ENCODE measurements at places on chromosomes 6 and 20.
A peak's percentile ranks its signal among the peaks of the same experiment; 100 is the strongest.

DNA sequence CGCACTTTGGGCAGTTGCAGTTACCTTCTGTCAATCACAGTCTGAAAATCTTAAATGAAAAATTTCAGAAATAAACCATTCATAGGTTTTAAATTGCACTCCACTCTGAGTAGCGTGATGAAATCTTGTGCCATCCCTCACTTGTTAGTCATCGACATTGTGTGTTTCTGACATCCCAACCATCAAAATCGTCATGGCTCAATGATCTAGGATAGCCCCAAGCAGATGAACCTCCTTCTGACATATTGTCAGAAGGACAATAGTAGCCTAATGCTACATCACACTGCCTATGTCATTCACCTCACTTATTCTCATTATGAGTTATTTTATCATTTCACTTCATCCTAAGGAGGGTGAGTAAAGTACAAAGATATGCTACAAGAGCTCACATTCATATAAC, 284.8 kb downstream of the PTPRK start:
- no peak for DNase-seq

GRCh38 chr6:81623106-81623759, 129.2 kb downstream of the TENT5A start:
- DNase-seq: no peak

DNA sequence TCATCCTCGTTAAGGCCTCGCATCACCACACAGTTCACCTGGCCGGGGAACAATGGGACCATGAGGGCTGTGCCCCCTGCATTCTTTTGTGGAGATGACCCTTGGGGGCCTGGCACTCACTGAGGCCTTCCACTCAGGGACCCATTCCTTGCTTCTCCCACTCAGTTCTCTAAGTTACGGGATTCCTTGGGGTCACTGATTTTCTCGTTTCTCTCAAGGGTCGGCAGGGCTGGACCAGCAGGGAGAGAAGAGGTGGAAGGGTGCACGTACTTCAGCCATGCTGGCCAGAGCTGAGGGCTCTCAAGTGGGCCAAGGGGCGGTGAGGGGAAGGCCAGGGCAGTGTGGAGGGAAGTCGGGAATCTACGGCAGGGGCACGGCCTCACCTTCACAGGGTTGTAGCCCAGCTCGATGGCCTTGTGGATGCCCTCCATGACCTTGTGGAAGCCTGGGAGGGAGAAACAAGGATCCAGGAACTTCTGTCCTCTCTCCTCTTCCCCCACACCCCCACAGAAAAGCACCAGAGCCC, 20.8 kb downstream of the MOCS1 start:
- DNase-seq: no peak

- DNase-seq: peak; percentile 69
These were observed 42.6 kb upstream of the CDH22 start for GRCh38 chr20:46350986-46351267.

GRCh38 chr6:40163924-40164323, 229.7 kb upstream of the MOCS1 start:
- DNase-seq: no peak

GRCh38 chr20:62133864-62134263, 9.3 kb downstream of the PSMA7 start:
- no peak for DNase-seq

DNA sequence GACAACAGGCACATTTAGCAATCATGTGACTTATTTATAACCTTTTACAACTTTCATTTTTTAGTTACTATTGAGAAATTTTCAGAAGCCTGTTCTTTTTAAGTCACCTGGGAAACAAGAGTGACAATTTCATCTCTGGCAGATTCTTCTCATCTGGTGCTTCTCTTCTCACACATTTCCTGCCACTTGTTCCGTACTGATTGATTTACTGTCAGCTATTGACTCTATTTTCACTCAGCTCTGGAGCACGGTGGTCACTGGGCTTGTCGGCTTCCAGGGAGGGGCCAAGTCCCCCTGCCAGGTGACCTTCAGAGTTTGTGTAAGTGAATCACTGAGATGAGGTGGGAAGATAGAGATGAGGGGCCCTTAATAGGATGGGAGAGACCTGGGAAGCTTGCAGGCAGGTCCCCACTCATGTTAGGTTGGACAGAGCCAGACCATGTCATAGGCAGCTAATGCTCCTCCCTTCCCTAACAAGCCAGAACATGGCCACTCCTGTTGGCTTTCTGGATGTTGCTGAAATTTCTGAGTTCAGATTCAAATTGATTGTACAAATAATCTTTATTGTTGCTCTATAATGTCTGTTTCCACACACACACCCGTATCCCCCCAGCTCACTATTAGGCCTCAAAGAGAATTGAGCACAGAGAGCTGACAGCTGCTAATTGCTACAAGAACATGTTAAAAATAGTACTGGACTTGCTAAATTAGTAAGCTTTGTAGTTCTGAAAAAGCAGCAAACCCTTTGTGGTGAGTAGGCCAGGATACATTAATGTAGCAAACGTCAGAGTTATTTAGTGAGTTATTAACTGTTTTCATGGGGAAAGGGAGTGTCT, 13.3 kb downstream of the DUSP22 start:
- DNase-seq: no peak

DNA sequence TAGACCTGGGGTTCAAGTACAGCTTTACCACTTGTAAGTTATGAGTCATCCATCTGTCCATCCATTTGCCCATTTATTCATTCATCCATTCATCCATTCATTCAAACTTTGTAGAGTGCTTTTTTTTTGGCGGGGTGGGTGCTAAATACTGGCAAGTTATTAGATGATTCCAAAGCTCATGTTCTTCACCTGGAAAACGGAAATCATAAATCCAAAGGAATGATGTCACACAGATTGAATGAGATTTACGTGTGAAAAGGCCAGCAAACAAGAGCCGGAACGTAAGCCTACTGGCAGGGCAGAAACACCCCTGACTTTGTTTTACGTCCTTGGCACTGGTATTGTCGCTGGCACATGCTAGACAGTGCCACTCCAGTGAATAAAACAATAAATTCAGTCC, 480.9 kb upstream of the CHD6 start:
- no peak for DNase-seq

DNA sequence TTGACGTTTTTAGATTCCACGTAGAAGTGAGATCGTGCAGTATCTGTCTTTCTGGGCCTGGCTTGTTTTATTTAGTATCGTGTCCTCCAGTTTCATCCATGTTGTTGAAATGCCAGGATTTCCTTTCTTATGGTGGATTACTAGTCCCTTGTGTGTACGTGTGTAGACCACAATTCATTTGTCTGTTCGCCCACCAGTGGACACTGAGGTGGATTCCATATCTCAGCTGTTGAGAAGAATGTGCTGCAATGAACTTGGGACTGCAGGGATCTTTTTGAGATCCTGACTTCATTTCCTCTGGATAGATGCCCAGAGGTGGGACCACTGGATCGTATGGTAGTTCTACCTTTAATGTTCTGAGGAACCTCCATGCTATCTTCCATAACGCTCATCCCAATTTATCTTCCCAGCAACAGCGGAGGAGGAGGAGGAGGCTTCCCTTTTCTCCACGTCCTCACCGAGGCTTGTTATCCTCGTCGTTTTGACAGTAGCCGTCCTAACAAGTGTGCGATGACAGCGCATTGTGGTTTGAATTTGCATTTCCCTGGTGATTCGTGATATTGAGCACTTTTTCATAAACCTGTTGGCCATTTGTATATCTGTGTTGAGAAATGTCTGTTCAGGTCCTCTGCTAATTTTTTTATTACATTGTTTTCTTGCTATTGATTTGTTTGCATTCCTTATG, 62.4 kb downstream of the CDH4 start:
- DNase-seq: no peak

- DNase-seq: no peak
These were observed 15.0 kb downstream of the ACSS2 start for GRCh38 chr20:34891166-34892062.

DNA sequence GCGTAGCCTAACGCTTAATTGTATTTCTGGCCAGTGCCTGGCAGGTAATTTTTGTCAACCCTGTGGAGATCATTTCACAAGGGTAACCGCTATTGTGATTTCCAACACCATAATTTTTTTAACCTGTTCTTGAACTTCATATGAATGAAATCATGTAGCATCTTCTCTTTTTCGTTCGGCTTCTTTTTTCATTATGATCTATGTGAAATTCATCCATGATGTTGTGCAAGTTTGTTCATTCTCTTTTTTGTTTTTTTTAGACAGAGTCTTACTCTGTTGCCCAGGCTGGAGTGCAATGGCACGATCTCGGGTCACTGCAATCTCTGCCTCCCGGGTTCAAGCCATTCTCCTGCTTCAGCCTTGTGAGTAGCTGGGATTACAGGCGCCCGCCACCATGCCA, 42.5 kb upstream of the TGM3 start:
- DNase-seq: no peak

GRCh38 chr20:25275813-25276532, 28.1 kb downstream of the PYGB start:
- DNase-seq: no peak

DNA sequence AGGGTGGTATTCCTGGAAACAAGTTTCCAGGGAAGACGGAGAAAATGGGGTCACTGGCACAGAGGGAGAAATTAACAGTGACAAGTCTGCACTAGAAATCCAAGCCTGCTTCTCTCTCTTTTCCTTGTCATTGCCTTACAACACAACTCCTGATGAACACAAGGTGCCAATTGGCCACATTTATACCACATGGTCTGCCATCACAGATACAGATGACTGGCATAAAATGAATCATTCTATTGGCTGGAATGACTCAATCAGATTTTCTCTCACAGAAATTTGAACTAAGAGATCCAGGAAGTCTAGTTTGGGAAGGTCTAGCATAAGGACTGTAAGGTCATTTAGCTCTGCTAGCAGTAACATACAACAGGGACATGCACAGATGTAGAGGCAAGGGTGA, 190.3 kb downstream of the LINC00237 start:
- no peak for DNase-seq

- DNase-seq: no peak
These were observed 25.3 kb downstream of the BFSP1 start for GRCh38 chr20:17505636-17506517.

GRCh38 chr6:165301372-165302246, 7.8 kb downstream of the C6orf118 start:
- no peak for DNase-seq

- no peak for DNase-seq
These were observed 44.4 kb upstream of the PMEPA1 start for GRCh38 chr20:57754190-57754589.

- DNase-seq: no peak
These were observed 301.2 kb downstream of the RNGTT start for GRCh38 chr6:88662163-88662580.

DNA sequence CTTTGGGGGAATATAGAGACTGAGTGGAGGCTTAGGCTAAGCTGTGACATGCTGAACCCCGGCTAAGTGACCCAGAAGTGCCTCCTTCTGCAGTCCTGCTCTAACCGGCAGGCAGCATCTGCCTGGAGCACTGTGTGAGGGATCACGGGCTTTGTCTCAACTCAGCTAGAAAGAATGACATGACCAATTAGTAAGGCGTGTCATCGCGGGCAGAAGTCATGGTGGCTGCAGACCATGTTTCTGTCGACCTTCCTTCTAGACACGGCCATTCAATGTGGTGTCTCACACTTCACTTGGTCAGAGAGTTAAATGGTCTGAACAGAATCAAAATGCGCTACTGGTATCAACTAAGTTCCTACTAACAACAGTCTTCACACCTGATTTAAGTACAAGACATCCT, 35.0 kb downstream of the HUS1B start:
- no peak for DNase-seq

- no peak for DNase-seq
These were observed 246.7 kb downstream of the FOXC1 start for GRCh38 chr6:1856381-1856780.

- no peak for DNase-seq
These were observed 28.4 kb downstream of the GPLD1 start for GRCh38 chr6:24460966-24461365.

DNA sequence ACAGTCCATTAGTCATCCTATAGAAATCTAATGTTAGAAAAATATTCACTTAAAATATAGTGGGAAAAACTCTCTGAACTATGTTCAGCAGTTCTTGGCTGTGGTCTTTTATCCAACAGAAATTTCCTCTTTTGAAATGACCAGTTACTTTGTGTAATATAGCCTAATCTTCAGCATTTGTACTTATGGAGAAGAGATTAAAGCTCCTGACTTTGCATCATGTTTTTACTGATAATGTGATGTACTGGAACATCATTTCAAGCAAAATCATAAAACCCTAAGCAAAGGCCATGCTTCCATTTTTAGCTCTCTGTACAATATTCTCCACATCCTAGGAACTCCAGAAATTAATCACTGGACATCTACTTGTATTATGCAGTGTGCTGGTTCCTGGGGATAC, 430.8 kb upstream of the RUNX2 start:
- no peak for DNase-seq

Data from ecto neural progenitor cell (in vitro differentiated cells).